HAP-1 (cell line): ENCODE measurements at places on chromosomes 6 and 20.
A peak's percentile ranks its signal among the peaks of the same experiment; 100 is the strongest.

DNA sequence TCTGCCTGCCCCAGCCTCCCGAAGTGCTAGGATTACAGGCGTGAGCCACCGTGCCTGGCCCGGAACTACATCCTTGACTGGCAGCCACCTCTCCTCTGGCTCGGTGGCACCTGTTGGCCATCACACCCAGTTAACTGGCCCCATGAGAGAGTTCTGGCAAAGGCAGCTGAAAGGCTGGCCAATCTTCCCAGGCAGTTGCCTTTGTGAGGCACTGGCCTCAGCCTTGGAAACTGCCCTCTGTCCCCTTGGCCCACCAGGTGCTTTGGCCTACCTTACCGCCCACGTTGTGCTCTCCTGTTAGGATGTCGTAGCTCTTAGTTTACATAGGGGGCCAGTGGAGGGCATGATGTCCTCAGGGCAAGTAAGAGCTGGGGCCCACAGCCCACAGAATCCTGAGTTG lies 9.6 kb upstream of the MANBAL start:
- no peak for DNase-seq

DNA sequence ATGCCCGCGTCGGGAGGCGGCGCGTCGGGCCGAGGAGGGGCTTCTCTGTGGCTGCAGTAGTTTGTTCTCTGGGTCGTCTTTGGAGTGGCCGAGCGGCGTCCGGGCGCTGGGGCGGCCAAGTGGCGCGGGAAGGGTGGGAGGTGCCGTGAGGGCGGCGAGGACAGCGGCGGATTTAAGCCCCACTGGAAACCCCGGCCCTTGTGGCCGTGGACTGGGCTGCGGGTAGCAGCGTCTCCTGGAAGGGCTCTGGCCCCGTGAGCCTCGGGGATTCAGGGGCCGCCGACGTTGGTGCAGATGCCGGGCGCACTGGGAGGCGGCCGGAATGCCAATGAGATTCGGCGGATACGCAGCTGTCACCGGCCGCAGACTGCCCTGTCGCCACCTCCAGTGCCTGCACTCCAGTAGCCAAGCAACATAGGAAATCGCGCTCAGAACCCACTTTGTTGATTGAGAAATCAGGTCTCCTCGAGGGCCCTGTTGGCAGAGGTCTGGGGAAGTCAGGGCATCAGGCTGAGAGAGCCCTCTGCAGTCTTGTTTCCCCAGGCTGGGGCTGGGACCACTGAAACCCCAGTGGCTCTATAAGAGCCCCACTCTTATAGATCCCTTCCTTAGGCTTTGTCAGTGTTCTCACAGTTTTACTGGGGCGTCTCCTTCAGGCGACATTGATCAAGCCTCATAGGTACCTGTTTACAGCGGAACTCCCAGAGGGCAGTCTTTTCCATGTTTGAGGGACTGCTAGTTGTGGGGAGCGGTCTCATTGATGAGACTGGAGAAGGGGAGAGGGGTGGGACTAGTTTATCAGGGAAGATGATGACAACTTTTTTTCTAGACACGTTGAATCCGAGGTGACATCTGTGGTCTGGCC lies 642 bp downstream of the GZF1 start:
- DNase-seq: no peak

- no peak for DNase-seq
Measured at GRCh38 chr20:4341804-4342485, 326.6 kb upstream of the RNF24 start.

DNA sequence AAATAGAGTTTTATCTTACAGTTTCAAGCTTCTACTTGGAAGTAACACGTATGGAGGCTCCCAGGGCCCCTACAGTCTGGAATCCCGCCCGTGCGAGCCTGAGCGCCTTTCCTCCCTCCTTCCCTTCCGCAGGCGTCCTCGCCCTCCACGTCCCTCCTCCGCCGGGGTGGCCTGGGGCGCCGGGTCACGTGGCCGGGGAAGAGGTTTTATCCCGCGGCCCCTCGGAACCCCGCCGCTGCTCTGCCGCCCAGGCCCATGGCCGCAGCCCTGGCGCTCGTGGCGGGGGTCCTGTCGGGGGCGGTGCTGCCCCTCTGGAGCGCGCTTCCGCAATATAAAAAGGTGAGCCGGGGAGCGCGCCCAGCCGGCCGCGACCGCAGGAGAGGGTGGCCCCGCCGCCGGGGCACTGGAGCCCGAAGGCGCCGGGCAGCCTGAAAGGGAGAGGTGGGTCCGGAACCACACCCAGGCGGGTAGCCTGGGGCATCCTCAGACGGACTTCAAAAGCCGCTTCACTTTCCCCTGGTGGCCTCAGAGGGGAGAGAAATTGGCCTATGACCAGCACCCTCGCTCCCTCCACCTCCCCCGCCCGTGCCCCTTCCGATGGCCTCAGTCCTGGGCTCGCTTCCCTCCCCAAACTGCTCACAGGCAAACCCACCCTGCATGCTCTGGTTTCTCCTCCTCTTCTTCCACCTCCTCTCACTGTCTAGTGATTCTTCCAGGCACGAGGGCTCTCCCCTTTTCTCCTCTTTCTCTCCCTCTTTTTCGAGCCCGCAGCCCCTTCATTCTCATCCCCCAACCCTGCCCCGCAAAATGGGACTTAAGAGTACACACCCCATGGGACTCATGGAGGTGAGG lies at the start of gene CLPSL2:
Gene CLPSL2 (plus strand): TSS at position 235 of the 852 bp plus-strand sequence. CDS start 21 bp downstream, at position 256.
- DNase-seq: peak; percentile 76

GRCh38 chr20:24694157-24694726 lies 224.8 kb downstream of the SYNDIG1 start:
- no peak for DNase-seq

GRCh38 chr6:109318328-109318876 lies 63.9 kb downstream of the CD164 start:
- DNase-seq: no peak

- DNase-seq: no peak
Measured at GRCh38 chr6:12990162-12990561, 273.6 kb downstream of the PHACTR1 start.

DNA sequence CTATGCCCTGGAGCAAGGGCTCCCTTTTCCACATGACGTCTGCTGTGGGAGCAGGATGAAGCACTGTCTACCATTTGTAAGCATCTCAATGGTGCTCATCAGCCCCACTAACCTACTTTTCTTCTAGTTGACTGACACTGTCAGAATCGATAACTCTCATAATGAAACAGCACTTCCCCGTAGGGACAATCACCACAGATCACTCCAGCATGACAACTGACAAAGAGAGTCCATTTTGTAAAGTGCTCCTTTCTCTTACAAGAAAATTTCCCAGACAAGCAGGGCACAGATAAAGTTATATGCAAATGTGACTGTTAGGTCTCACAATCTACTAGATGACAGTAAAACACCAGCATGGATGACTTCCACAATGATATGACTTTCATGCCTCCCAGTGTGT lies 46.4 kb downstream of the HEBP2 start:
- no peak for DNase-seq

GRCh38 chr20:41615676-41616075 lies 2.5 kb downstream of the CHD6 start:
- no peak for DNase-seq

- no peak for DNase-seq
Measured at GRCh38 chr20:62087227-62087626, 21.5 kb upstream of the TAF4 start.

GRCh38 chr6:108423982-108424705 lies 129.3 kb downstream of the AFG1L start:
- no peak for DNase-seq

- no peak for DNase-seq
Measured at GRCh38 chr6:33421344-33421643, 1.4 kb downstream of the SYNGAP1 start.

- DNase-seq: no peak
Measured at GRCh38 chr20:54137115-54137514, 36.7 kb downstream of the CYP24A1 start.

DNA sequence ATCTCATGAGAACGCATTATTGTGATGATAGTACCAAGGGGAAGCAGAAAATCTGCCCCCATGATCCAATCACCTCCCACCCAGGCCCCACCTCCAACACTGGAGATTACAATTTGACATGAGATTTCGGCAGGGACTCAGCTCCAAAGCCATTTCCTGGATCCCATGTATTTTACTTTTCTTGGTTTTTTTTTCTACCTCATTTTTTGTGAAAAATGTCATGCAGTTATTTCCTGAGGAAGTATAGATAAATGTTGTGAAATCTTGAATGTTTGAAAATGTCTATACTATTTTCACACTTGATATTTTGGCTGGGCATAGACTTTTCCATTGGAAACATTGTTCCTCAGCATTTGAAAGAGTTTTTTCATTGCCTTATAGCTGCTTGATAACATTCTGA lies 9.1 kb upstream of the BRPF3 start:
- DNase-seq: no peak

- no peak for DNase-seq
Measured at GRCh38 chr20:7505152-7505834, 435.0 kb downstream of the HAO1 start.

GRCh38 chr20:61779176-61779965 lies 286.3 kb downstream of the TAF4 start:
- DNase-seq: no peak

- DNase-seq: no peak
Measured at GRCh38 chr6:73078908-73079610, 146.2 kb downstream of the KHDC1L start.

GRCh38 chr6:162055365-162055764 lies 672.2 kb downstream of the PRKN start:
- no peak for DNase-seq

DNA sequence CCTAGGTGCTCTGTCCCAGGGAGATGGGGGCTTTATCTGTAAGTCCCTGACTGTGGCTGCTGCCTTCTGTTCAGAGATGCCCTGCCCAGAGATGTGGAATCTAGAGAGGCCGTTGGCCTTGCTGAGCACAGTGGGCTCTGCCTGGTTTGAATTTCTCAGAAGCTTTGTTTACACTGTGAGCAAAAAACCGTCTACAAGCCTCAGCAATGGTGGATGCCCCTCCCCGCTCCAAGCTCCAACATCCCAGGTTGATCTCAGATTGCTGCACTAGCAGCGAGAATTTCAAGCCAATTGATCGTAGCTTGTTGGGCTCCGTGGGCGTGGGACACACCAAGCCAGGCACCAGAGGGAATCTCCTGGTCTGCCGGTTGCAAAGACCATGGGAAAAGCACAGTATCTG lies 16.3 kb upstream of the RPP40 start:
- DNase-seq: no peak
